ENCODE measurements at places on chromosomes 5 and 9.

DNA sequence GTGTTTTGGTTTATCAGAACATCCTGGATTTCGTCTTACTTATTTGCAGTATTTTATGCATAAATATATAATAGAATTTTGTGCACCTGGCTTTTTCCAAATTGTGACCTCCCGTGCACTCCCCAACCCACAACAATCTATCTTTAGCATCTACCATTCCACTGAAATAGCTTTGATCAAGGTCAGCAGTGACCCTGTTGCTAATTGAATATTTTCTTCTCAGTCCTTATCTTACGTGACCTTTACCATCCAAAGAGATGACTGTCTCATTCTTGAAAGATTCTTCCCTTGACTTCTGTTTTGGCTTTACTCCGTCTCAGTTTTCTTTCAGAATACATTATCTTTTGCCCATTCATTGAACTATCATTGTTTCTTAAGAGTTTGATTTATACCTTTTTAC, 18.4 kb downstream of the NDUFS4 start:
- no peak for DNase-seq

DNA sequence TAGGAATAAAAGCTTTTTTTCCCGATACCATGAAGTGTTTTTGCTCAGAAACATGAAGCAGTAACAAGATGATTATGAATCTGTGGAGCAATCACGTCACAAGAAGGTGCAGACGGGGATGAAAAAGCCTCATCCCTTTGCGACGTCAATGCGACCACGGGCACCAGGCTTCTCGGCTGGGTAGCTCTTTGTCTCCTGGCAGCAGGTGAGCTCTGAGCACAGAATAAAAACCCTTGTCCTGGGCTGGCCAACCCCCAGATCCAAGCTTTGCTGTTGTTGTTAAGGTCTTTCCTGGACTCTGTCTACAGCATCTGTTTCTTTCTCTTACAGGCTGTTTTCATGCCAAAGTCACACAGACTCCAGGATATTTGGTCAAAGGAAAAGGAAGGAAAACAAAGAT, 113.8 kb downstream of the ANKRD18B start:
- no peak for DNase-seq

DNA sequence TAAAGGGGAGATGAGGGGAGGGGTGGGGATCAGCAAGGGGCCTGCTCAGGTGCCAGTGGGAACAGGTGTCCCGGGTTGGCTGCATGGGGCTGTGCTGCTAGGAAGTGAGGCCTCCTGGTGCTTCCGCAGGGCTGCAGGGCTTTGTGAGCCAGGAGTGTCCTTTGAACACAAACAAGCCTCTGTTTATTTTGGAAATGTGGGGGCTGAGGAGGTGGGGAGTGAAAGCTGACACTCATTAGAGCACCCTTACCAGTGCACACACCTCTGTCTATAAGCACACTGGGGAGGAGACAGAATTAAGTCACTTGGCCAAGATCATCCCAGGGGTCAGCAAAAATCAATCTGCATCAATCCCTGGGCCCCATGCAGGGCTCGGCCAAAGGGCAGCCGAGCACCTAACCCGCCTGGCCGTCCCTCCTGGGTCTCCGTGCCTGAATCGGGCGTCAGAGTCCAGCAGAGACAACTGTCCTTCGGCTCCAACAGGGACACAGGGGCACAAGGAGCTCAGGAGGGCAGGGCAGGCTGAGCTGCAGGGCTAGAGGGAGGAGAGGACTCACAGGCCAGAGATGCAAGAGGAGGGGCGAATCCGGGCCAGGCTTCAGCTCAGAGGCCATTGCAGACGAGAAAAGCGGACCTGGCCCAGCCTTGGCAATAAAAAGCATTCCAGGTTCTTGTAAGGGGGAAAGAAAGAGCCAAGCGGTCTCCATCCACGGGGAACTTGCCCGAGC, 99.8 kb downstream of the VAV2 start:
- DNase-seq: no peak

DNA sequence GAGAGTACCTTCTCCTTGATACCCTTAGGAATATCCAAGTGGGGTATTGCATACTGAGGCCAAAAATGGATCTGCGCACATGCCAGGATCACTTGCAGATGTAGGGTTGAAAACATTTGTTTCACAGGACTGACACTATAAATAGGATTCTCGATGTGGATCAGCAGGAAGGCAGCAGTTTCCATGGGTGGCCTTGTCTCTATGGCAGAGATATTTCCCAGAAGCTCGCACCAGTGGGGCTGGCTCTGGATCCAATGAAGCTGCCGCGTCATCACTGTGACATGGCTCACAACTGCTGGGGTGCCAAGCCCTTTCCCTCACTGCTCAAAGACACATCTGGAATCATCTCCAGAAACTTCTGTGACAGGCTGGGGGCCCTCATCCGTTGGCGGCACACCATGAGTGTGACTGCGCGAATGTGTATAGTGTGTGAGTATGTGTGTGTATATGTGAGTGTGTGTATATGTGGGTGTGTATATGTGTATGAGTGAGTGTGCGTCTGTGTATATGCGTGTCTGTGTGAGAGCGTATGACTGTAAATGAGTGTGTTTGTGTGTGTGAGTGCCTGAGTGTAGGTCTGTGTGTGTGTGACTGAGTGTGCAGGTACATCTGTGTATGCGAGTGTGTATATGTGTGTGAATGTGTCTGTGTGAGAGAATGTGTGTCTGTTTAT, 182.5 kb downstream of the GAS1 start:
- DNase-seq: no peak

DNA sequence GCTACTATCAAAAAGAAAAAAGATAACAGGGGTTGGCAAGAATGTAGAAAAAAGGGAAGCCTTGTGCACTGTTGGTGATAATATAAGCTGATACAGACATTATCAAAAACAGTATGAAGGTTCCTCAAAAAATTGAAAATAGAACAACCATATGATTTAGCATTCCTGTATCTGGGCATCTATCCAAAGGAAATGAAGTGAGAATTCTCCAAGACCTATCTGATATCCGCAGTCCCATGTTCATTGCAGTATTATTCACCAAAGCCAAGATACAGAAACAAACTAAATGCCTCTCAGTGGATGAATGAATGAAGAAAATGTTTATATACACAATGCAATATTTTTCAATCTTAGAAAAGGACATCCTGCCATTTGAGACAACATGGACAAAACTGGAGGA, 1943.3 kb downstream of the MAT2B start:
- DNase-seq: no peak

GRCh38 chr9:19663570-19663969, 125.3 kb downstream of the SLC24A2 start:
- no peak for DNase-seq

- DNase-seq: no peak
Measured at GRCh38 chr5:177427211-177427822, 841 bp downstream of the GRK6 start.

GRCh38 chr5:180079702-180080466, 8.3 kb upstream of the RNF130 start:
- DNase-seq: no peak

GRCh38 chr5:35963381-35963843, 25.0 kb upstream of the CAPSL start:
- no peak for DNase-seq

Measured in NCI-H1105 treated with DMSO at 0.1 percent for 48 hours (cell line).